Vagina (tissue), 2 donors: ENCODE measurements at places on chromosomes 16 and 17. TPM values are rescaled to one million over a fixed set of nuclear protein-coding genes. Genes with fewer than 3 reads are reported as not detected.

DNA sequence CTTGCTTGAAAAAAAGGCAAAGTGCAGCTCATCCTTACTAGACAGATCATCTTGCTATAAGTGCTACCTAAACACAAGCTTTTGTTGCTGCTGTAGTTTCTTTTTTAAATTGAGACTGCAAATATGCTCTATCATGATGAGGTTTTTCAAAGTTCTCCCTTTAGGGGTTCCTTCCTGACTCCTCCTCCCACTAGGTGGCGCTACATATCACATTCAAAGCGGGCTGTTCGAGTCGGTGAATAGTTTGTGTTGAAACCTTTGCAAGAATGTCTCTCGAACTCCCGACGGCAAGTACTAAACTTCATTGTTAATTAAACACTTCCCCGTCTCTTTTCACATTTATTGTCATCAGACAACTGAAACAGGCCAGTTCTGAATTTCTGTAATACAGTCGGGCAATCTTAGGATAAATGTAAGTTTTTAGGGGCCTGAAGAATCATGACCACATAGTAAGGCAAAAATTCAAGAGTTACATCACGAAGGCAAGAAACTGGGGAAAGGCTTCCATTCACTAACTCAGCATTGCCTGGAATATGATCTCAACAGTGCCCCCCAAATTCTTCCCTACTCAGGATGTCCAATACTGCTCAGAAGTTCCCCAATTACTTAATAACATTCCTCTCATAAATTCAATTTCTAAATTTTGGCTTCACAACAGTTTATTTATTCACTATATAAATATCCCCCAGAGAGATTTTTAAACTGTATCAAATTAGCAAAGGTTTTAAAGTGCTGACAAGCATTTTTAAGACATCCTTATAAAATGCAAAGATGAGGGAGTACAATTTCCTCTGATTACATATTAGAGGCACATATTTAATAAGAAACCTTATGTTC is 6.7 kb downstream of the HS3ST3A1 start:
- H3K27me3 ChIP-seq = no peaks in the 10 kb centered on the region
- H3K36me3 ChIP-seq = no peaks in the 10 kb centered on the region
- no peak overlapping the region for H3K4me3 ChIP-seq

GRCh38 chr17:79797492-79798298 is 818 bp upstream of the CBX8 start:
- no peak for DNase-seq
- H3K36me3 ChIP-seq = no peaks in the 10 kb centered on the region
- peak overlapping the region; percentile 63 for H3K4me3 ChIP-seq
- peak overlapping the region; percentile 71 for H3K27ac ChIP-seq
- peaks cover 39% of the 10 kb centered on the region for H3K27me3 ChIP-seq

GRCh38 chr16:83068686-83069085 is 441.9 kb downstream of the CDH13 start:
- H3K27ac ChIP-seq = no peak overlapping the region
- H3K27me3 ChIP-seq = no peaks in the 10 kb centered on the region
- H3K4me3 ChIP-seq = no peak overlapping the region
- DNase-seq = no peak
- peaks cover 12% of the 10 kb centered on the region for H3K4me1 ChIP-seq
- H3K36me3 ChIP-seq = no peaks in the 10 kb centered on the region

DNA sequence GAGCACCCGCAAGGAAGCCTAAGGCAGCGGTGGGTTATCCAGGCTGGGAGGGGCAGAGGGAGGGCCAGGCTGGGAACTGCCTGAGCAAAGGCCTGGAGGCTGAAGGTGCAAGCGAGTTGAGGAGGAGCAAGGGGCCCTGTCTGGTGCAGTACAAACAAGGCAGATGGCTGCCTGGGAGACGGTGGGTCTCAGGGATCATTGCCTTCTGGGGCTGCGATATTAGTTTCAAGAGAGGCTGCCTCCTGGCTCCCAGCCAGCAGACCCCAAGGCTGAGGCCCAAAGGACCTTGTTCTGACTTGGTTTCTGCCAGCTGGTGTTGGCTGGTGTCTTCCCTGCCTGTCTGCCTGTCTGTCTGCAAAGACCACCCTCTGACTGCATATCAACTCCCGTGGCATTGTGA is 154.0 kb downstream of the IRF8 start:
- DNase-seq = no peak
- no peaks in the 10 kb centered on the region for H3K27me3 ChIP-seq
- H3K27ac ChIP-seq = no peak overlapping the region
- H3K4me1 ChIP-seq = no peaks in the 10 kb centered on the region
- no peaks in the 10 kb centered on the region for H3K36me3 ChIP-seq

DNA sequence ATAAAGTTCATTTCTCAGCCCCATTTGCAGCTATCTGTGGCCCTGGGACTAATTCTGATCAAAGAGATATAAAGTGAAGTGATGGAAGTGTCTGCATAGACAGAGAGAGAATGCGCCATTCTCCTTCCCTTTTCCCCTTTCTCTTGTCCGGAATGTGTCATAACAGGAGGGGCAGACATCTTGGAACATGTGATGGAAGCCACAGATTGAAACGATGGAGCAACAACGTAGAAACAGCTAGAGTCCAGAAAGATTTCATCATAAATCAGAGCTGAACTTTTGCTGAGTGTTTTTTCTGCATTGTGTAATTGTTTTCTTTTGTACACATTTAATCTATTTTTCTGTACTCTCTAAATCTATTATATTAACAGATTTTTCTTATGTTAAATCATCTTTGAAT is 11.3 kb downstream of the ASGR1 start:
- H3K4me3 ChIP-seq = no peak overlapping the region
- H3K27me3 ChIP-seq = no peaks in the 10 kb centered on the region
- no peaks in the 10 kb centered on the region for H3K4me1 ChIP-seq
- H3K27ac ChIP-seq = no peak overlapping the region
- H3K36me3 ChIP-seq = no peaks in the 10 kb centered on the region
- DNase-seq = no peak

GRCh38 chr16:19180741-19181140 is 12.7 kb downstream of the SYT17 start:
- no peak for DNase-seq
- no peak overlapping the region for H3K4me3 ChIP-seq
- H3K4me1 ChIP-seq = peaks cover 8% of the 10 kb centered on the region
- no peak overlapping the region for H3K27ac ChIP-seq
- no peaks in the 10 kb centered on the region for H3K36me3 ChIP-seq

GRCh38 chr16:66970775-66971720 is 10.0 kb downstream of the CES3 start:
- H3K36me3 ChIP-seq = no peaks in the 10 kb centered on the region
- no peak for DNase-seq
- H3K4me1 ChIP-seq = no peaks in the 10 kb centered on the region
- no peak overlapping the region for H3K4me3 ChIP-seq
- H3K27me3 ChIP-seq = no peaks in the 10 kb centered on the region
- H3K27ac ChIP-seq = no peak overlapping the region

The CMTM2 gene
- not detected for total RNA-seq

The MLYCD gene
- total RNA-seq = 8.8 TPM
